ENCODE measurements at places on chromosomes 4 and X. TPM values are rescaled to one million over a fixed set of nuclear protein-coding genes. Genes with fewer than 3 reads are reported as not detected.

- H3K4me1 ChIP-seq = no peaks in the 10 kb centered on the region
- H3K27me3 ChIP-seq = no peaks in the 10 kb centered on the region
- DNase-seq = no peak
- H3K27ac ChIP-seq = no peak overlapping the region
- no peaks in the 10 kb centered on the region for H3K36me3 ChIP-seq
- no peak overlapping the region for H3K4me3 ChIP-seq
These were observed 15.7 kb downstream of the ATP10D start for GRCh38 chr4:47500776-47501175.

- no peak overlapping the region for H3K27ac ChIP-seq
- DNase-seq = no peak
These were observed 131.9 kb upstream of the SMIM31 start for GRCh38 chr4:164621886-164622521.

GRCh38 chrX:48761674-48762471 is at the start of gene GLOD5:
GLOD5 (plus strand) TSS chrX:48761747; CDS start chrX:48761791, 44 bp downstream.
- no peak within 1 kb of the TSS for H3K27ac ChIP-seq
- no peaks in the 10 kb centered on the region for H3K27me3 ChIP-seq
- peak; percentile 43 for DNase-seq

DNA sequence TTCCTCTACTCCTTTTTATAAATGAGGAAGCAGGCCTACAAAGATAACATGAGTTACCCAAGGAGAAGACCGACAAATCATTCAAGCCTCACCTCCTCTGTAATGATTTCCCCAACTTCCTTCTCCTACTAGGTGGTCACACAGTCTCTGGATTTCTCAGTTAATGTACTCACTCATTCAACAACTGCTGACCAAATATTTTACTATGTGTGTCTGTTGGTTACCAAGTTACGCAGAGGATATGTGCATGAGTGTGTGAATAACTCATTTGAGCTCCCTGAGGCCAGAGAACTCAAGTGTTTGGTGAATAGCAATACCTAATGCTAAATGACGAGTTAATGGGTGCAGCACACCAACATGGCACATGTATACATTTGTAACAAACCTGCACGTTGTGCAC is 10.4 kb downstream of the CASK start:
- no peak overlapping the region for H3K27ac ChIP-seq
- H3K36me3 ChIP-seq = peaks cover 4% of the 10 kb centered on the region
- peaks cover 45% of the 10 kb centered on the region for H3K4me1 ChIP-seq
- H3K4me3 ChIP-seq = no peak overlapping the region
- H3K27me3 ChIP-seq = no peaks in the 10 kb centered on the region
- no peak for DNase-seq

MAGEE2 gene
- not detected for total RNA-seq

DCAF12L2 gene
- 0.11 TPM for total RNA-seq

GRCh38 chr4:92060333-92060732 is 243.4 kb upstream of the GRID2 start:
- no peaks in the 10 kb centered on the region for H3K36me3 ChIP-seq
- H3K27me3 ChIP-seq = no peaks in the 10 kb centered on the region
- no peak for DNase-seq
- no peak overlapping the region for H3K4me3 ChIP-seq
- H3K4me1 ChIP-seq = no peaks in the 10 kb centered on the region

DNA sequence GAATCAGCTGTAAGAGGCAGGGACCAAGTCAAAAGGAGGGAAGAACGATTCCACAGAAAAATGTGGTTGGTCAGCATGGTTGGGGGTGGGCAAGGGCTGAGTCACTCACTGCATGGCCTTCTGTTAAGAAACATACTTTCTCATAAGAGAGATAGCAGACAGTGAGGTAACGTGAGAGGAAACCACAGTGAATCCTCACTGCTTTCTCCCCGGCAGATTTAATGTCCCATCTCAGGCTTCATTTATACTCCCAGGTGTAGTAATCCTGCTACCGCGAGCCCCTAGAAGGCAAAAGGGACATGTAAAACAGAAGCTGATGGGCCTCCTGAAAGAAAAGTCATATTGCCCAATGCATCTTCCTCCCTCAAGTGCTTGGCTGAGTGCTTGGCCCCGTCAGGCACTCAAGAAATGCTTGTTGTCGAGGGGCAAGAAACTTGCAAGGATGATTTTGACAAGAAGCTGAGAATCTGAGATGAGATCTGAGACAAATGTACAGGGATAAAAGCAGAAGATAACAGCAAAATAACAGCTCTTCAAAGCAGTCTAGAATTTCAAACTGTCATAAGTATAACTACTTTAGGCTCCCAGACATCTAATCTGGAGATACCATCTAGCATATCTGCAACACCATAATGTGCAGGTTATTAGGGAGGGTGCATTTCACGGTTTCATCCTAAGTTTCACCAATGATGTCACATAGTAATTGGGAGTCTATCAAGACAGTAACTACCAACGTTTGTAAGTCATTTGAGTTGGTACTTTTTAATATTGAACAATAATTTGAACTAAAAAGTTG is 40.2 kb downstream of the SH3KBP1 start:
- H3K27ac ChIP-seq = peak overlapping the region; percentile 80
- peaks cover 5% of the 10 kb centered on the region for H3K36me3 ChIP-seq
- peaks cover 70% of the 10 kb centered on the region for H3K4me1 ChIP-seq

CT47B1 gene
- not detected for total RNA-seq
